ENCODE measurements at places on chromosomes 7 and 10. TPM values are rescaled to one million over a fixed set of nuclear protein-coding genes. Genes with fewer than 3 reads are reported as not detected.

GRCh38 chr7:91247500-91247899, 16.7 kb upstream of the FZD1 start:
- DNase-seq: no peak

GRCh38 chr7:16211402-16211925, 209.9 kb downstream of the CRPPA start:
- DNase-seq: no peak

The MPP7 gene
- total RNA-seq: 14.7 TPM

DNA sequence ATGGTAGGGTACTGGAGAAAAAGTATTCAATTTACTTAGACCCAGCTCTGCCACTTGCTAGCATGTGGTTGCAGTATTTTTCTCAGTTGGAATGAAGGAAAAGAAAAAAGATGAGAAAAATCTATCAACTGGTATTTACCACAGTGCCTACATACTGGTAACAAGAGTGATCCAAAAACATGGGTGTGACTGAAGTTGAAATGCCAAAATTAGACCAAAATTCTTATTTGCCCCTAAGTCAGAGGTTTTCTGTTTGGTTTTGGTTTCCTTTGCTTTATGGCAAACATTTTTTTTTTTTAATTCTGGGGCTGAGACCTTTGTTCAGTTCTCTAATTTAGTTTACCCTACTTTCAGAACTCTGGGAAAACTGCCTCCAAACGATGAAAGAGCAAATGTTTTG, 12.3 kb downstream of the HYCC1 start:
- no peak for DNase-seq

The C7orf57 gene
- not detected for total RNA-seq

- no peak for DNase-seq
Measured at GRCh38 chr7:151597541-151598444, 78.1 kb upstream of the RHEB start.

- DNase-seq: no peak
Measured at GRCh38 chr7:66741710-66742049, 1.1 kb downstream of the RABGEF1 start.

- DNase-seq: no peak
Measured at GRCh38 chr10:89002226-89002978, 11.8 kb downstream of the FAS start.

The ACTL6B gene
- total RNA-seq: not detected

The SYT15B gene
- total RNA-seq: 0.93 TPM

- no peak for DNase-seq
Measured at GRCh38 chr7:46908770-46909169, 673.1 kb downstream of the TNS3 start.

DNA sequence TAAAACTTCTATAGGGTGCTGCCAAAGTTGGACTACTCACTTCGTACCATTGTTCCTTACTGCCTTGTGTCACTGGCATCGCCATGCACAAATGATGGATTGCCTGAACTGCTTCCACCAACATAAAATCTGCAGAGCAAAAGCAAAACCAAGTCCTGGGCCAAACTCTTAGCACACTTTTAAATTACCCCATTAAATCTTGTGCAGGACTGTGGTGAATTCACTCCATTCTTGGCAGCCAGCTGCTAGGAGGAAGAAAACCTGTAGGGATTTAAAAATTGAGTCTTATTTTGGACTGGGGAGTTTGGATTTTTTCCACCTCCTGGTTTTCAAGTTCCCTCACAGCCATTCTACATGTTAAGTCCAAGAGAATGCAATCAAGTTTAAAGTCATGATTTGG, 646.9 kb downstream of the SORCS3 start:
- no peak for DNase-seq

The PRKAG2 gene
- total RNA-seq: 130 TPM

GRCh38 chr7:132402751-132403245, 173.5 kb downstream of the PLXNA4 start:
- DNase-seq: no peak

- DNase-seq: no peak
Measured at GRCh38 chr7:123633553-123633952, 22.1 kb upstream of the LMOD2 start.

- no peak for DNase-seq
Measured at GRCh38 chr7:2787251-2787951, 56.7 kb downstream of the GNA12 start.

- no peak for DNase-seq
Measured at GRCh38 chr7:91046322-91047089, 217.7 kb upstream of the FZD1 start.

The CPA4 gene
- not detected for total RNA-seq

GRCh38 chr10:46225597-46225996, 61.2 kb upstream of the ANTXRL start:
- no peak for DNase-seq

- no peak for DNase-seq
Measured at GRCh38 chr7:98840722-98841121, 29.1 kb downstream of the TMEM130 start.

- DNase-seq: no peak
Measured at GRCh38 chr7:102916881-102917280, 4.1 kb downstream of the LRRC17 start.
